ENCODE measurements at places on chromosomes 5 and 9.

DNA sequence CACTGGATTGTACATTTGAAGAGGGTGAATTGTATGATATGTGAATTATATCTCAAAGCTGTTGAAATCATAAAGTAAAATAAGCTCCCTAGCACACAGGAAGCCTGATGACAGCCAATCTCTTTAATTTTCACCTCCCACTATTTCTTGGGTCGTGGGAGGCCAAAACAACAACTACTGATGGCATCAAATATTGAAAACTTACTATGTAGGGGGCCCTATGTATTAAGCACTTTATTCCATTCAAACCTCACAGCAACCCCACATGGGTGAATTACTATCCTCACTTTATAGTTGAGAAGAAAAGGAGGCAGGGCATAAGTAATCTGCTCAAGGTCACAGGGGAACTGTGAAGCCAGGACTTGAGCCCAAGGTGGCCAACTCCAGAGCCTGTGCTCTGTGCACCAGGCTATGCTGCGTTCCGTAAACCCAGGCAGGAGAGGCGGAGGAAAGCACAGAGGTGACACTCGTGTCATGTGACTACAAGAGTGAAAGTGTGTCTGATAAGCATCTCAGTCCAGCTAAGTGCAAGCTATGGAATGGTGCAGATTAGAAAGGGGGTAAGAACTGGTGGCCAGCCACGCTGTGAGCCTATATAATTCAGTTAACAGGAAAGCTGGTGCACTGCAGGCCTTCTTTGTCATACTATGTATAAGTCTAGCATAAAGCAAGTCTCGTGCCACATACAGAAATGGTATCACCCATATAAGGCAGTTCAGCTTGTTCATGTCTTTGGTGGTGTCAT is 221.0 kb downstream of the DCP2 start:
- DNase-seq: no peak

DNA sequence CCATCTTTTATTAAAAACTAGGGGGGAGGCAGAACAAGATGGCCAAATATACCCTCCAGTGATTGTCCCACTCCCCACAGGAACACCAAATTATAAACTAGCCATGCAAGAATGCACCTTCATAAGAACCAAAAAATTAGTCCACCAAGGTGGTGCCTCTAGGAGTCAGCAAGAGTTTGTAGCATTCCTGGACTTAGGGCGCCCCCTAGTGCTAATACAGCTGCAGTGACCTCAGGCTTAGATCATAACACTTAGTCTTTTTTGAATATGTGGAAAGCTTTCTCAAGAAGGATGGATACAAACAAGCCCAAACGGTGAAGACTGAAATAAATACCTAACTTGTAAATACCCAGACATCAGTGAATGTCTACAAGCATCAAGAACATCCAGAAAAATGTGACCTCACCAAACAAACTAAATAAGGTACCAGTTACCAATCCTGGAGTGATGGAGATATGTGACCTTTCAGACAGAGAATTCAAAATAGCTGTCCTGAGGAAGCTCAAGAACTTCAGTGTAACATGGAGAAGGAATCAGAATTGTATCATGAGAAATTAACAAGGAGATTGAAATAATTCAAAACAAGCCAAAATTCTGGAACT is 19.3 kb downstream of the PPIP5K2 start:
- peak; percentile 81 for DNase-seq

DNA sequence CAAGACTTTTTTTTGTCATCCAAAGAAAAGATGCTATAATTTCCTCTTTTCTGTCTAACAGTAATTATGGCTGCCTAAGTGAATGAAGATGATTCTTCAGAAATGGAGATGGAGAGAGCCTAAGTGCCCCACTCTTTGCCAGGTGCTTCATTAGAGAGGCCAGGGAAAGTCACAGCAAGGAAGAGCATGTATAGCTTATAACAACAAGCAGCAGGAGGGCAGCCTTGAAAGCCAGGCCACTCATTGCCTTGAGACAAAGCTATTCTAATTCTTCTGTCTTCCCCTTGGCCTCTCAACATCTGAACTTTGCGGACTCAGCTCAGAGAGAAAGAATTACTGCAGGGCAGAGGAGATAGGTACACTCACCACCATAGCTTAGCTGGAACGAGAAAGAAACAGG is 112.0 kb upstream of the ZNF366 start:
- no peak for DNase-seq

DNA sequence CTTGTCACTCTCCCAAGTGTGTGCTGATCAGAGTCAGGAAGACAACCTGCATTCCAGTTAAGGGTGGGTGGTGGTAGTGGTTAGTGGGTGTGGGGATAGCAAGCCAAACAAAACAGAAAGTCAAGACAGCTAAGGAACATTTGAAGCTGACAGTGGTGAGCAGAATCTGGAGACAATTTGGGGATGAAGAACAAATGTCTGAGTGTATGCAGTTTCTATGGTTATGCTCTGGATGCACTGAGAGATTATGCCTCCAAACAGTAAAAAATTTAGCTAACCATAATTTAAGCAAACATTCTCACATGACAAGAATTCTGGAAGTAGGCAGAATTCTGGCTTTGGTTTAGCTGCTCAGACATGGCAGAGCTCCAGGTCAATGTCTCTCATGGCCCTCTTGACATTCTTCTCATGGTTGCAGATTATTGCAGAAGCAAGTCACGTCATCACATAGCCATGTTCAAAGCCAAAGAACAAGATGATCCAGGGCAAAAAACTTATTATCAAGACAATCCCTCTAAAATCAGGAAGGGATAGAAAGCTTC is 148.7 kb downstream of the LURAP1L start:
- DNase-seq: peak; percentile 5

- no peak for DNase-seq
Observed at GRCh38 chr5:172065431-172066065, 59.1 kb upstream of the FBXW11 start.

DNA sequence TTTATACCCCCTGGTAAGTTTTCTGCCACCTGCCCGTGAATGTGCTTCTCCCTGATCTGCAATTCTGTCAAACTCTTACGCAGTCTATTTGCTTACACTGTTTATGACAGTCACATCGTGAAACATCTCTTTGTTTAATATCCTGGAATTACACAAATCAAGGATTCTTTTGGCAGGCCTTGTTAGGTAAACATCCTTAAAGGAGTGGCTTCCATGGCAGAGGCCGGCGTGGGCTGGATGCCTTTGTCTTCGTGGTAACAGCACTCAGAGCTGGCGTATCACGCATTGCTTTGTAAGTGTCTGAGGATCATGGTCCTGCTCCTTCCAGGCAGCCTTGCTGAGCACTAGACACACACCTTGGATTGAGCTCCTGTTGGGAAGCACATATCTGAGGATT is 145.7 kb downstream of the IRX1 start:
- DNase-seq: peak; percentile 91

DNA sequence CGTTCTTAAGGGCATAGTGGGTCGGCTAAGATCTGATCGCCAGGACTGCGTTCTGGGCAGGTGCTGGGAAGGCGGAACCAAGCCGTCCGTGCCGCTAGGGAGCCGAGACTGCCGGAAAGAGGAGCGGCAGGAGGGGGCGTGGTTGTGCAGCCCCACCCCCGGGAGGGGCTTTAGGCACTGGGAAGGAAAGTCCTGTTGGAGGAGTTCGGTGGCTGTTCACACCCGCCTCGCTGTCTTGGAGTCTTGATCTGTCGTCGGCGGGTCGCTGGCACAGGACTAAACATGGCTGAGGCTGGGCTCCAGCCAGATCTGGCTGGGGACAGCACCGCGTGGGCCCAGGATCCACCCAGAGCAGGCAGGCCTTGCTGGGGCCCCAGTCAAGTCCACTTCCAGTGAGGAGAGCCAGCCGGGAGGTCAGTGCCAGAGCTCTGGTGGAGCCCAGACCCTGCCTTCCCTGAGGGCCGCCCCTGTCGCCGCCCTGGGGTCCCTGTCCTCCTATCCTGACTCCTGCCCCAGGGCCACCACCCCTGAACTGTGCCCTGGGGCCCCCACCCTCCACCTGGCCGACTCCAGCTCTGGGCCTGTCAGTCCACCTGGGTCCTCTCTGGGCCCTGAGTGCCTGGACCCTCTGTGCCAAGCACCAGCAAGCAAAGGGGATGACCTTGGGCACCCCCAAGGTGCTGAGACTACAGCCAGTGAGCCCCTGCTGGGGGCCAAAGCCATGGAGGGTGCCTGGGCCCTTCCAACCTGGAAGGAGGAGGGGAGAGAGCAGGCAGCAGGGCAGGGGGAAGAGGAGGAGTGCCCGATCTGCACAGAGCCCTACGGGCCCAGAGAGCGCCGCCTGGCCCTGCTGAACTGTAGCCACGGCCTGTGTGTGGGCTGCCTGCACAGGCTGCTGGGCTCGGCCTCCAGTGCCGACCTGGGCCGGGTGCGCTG is 4.5 kb downstream of the RNF208 start:
- DNase-seq: peak; percentile 87

DNA sequence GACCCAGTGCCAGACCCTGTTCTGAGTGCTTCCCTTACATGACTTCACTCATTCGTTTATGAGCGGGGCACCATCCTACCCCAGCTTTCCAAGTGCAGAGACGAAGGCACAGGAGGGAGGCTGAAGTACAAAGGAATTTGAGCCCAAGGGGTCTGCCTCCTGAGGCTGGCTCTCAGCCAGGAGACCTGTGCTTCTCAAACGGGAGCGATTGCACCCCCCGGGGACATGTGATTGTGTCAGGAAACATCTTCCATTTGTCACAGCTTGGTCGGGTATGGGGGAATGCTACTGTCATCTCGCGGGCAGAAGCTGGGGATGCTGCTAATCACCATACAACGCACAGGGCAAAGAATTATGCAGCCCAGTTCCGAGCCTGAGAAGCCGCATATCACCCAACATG is 23.9 kb downstream of the ADCY2 start:
- no peak for DNase-seq

GRCh38 chr5:123283499-123283898 is 139.7 kb downstream of the CEP120 start:
- no peak for DNase-seq

DNA sequence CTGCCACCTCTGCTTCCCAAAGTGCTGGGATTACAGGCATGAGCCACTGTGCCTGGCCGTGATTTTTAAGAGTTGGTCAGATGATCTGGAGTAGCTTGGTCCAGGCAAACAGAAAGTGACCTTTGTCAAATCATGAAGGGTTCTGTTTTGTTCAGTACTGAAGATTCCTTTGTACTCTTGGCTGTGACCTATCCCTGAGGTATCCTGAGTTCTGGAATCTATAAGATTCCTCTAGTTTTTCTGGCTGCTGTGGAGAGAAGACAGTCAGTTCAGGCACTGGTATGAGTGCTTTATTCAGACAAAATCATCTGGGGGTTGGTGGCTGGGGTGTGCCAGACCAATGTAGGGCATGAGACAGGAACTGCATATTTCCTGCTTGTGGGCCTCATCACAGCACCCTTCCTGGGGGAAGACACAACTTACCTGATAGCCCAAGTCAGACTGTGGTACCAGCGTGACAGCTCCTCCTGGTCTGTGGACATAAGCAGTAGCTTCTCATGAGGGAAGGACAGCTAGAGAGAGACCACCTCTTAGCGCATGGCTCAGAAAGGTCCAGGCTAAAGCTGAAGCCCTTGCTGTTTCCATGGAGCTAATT is 3.1 kb downstream of the ARHGEF39 start:
- no peak for DNase-seq

DNA sequence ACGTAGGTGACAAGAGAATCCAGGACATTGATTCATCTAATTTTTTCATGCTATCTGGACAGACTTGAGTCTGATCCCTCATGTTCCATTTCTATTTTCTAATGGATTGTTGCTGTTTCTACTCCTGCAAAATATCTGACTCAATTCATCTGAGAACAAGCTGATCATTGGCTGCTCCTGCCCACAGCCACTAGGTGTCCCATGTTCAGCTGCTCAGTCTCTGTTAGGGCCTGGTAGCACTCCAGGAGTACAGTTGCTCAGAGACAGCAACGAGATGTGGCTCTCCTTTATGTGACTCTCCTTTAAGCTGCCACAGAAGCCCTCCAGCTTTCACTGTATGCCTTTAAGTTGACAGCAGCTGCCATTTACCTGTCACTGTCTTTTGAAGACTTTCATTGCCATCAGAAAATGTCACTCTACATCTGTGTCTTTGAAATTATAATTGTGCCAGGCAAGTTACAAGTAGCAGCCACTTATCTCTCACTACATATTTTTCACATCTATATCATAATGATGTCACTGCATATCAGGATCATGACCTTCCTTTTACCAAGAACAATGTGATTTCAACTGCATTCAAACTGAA is 1944.2 kb upstream of the NUDT12 start:
- DNase-seq: peak; percentile 54

Measured in epithelial cell of esophagus (primary cell).